EH (cell line): ENCODE measurements at places on chromosomes 11 and 22.

- DNase-seq = peak; percentile 78
Observed at GRCh38 chr11:47967577-47968525, 12.5 kb upstream of the PTPRJ start.

DNA sequence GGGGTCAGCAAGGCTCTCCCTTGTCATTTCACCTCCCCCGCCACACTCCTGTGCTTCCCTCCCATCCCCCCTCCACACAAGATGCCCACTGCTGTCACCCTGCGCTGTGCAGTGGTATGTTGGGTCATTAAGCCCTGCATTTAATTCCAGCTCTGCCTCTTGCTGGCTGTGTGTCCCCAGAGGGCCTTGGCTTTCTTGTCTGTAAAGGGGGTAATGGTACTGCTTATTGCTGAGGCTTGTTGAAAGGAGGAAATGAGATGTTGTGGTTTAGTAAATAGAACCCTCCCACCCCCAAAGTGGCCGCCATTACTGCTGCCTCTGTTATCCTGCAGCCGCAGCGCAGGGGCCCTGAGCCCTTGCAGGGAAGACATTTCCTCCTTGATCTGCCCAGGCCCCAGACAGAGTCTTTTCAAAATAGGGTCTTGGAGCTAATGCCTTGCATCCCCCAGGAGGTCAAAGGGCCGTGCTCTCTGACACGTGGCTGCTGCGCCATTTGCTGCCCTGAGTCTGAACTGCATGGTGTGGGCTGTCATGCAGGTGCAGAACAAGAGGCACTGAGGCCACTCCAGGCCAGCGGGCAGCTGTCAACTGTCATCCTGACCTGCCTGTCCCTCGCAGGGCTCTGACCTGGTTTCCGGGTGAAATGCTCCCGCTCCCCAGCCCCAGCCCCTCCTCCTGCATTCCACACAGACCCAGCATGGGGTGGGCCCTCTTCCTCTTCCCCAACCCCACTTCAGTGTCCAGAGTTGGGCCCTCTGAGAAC lies 18.7 kb downstream of the PVALB start:
- DNase-seq = no peak

- DNase-seq = no peak
Observed at GRCh38 chr11:47536915-47537314, 16.0 kb downstream of the CELF1 start.

DNA sequence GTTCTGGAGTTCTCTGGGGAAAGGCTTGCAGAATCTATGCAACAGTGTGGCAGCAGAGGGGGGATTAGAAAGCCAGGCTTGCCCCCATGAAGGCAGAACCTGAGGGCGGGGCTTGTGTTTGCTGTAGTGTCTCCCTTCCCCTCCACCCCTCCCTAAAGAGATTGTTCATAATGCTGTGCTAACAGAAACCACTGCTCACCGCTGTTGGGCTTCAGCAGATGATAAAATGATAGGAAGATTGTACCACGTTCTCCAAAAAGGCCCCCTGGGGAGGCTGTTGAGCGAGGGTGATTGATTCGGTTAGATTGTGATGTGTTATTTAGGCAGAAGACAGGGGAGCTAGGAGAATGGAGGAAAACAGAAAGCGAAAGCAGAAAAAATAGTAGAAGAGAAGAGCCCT lies 215.2 kb upstream of the NCAM1 start:
- DNase-seq = no peak

DNA sequence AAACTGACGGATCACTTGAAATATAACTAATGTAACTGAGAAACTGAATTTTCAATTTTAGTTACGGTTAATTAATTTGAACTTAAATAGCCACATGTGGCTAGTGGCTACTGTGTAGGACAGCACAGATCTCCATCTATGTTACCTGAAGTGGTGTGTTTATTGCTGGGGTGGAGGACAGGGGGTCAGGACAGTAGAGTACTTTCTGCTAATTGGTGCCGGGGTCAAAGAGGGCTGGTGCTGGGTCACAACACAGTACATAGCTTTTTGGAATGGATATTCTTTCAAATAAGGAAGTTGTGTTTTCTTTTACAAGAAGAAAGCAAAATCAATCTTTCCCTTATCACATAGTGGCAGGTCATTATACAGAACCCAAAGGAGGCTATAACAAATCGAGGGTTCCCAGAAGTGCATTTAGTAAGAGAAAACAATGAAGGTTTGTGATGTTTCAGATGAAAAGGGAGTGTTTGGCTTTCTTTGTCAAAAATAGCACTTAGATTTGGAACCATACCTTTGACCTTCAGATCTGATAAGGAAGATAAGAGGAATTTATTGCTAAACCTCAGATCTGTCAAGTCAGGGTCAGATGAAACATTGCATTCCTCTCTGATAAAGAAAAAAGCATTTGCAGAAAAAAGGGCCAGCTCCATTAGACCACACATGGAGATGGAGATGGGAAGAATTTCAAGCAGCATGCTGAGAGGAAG lies 384.5 kb downstream of the AASDHPPT start:
- peak; percentile 66 for DNase-seq

DNA sequence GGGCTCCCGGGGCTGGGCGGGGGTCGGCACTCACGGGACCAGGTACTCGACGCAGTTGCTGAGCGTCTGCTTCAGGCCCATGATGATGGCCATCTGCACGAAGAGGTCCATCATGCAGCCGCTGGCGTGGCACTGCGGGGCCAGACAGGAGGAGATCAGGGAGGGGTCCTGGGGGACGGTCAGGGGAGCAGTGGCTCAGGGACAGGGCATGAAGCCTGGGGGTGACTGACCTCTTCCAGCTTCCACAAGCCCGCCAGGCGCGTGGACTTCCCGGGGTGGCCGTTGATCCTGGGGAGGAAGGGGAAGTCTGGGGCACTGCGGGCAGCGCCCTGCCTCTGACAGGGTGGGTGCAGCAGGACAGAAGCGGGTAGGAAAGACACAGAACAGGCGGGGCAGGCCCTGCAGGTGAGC lies 6.1 kb upstream of the SIGIRR start:
- no peak for DNase-seq

DNA sequence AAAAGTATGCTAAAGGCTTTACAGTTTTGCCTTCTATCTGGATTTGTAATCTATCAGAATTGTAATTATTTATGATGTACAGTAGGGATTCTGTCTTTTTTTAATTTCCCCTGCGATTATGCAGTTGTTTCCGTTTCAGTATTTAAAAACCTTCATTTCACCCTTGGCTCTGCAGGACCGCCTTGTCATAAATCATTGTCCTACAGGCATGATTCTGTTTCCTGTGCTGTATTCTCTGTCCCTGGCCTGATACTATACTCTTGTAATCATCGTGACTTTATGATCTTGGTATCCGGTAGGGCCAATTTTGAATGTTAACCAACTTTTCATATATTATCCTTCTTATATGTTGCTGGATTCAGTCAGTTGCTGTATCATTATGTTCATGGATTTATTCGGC lies 151.7 kb downstream of the ATXN10 start:
- DNase-seq = no peak
